ENCODE measurements at places on chromosomes 6 and 20. TPM values are rescaled to one million over a fixed set of nuclear protein-coding genes. Genes with fewer than 3 reads are reported as not detected.

The SLC16A10 gene
- 30.3 TPM for polyA plus RNA-seq

The PGC gene
- polyA plus RNA-seq: not detected

The FILIP1 gene
- polyA plus RNA-seq: 2.3 TPM

The SLC17A9 gene
- polyA plus RNA-seq: 1.0 TPM

The ANKRD66 gene
- not detected for polyA plus RNA-seq

The PNPLA1 gene
- polyA plus RNA-seq: 1.7 TPM

The RBPJL gene
- polyA plus RNA-seq: not detected

The CYP39A1 gene
- 8.6 TPM for polyA plus RNA-seq

The TNFRSF21 gene
- polyA plus RNA-seq: 37.6 TPM

The ZNF334 gene
- polyA plus RNA-seq: 33.6 TPM

The NRSN1 gene
- polyA plus RNA-seq: 0.78 TPM

The CRYBG1 gene
- polyA plus RNA-seq: 18.2 TPM

The CD24 gene
- 1,282 TPM for polyA plus RNA-seq

The SIM1 gene
- polyA plus RNA-seq: 24.8 TPM

The TOP1 gene
- 124 TPM for polyA plus RNA-seq

The GSTA4 gene
- polyA plus RNA-seq: 101 TPM

The BTN1A1 gene
- 0.23 TPM for polyA plus RNA-seq

The C20orf144 gene
- 0.32 TPM for polyA plus RNA-seq

The PSORS1C2 gene
- 0.17 TPM for polyA plus RNA-seq

The PPP1R3D gene
- 5.6 TPM for polyA plus RNA-seq

The OPRM1 gene
- not detected for polyA plus RNA-seq

The GCNT2 gene
- 18.2 TPM for polyA plus RNA-seq

The KCNK5 gene
- polyA plus RNA-seq: 12.7 TPM

The RIPOR2 gene
- polyA plus RNA-seq: 8.8 TPM

The THEMIS gene
- not detected for polyA plus RNA-seq

The CDC40 gene
- polyA plus RNA-seq: 39.9 TPM

The ZNF165 gene
- 4.6 TPM for polyA plus RNA-seq

The CARMIL1 gene
- polyA plus RNA-seq: 87.1 TPM

The SEL1L2 gene
- not detected for polyA plus RNA-seq

The AVP gene
- polyA plus RNA-seq: 0.54 TPM

The SLC23A2 gene
- polyA plus RNA-seq: 22.2 TPM

The ZC2HC1B gene
- not detected for polyA plus RNA-seq

The UCKL1 gene
- polyA plus RNA-seq: 40.0 TPM

The SIRPB1 gene
- polyA plus RNA-seq: 1.1 TPM

The MRAP2 gene
- 2.2 TPM for polyA plus RNA-seq

The HUS1B gene
- 0.24 TPM for polyA plus RNA-seq

The ELOVL2 gene
- 10.7 TPM for polyA plus RNA-seq

All from renal cortex interstitium (tissue), 15 donors.